ENCODE measurements at places on chromosomes 11 and 22.
A peak's percentile ranks its signal among the peaks of the same experiment; 100 is the strongest.

DNA sequence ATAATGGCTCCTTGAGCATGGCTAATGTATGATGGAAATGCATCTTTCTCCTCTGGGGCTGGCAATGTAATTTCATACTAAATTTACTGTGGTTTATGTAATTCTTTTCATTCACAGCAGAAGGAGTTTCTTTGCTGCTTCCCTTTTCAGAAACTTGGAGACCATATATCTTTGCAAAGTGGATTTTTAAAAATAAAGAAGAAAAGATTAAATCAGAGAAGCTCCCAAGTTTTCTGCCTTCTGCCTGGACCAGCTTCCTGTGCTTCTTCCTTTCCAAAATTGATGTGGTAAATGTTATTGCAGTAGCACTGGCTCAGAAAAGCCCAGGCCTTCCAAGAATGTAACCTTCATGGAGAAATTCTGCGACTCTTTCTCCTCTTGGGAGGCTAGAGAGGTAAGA, 300.1 kb upstream of the NCAM1 start:
- no peak for DNase-seq

GRCh38 chr11:74771139-74771538, 22.5 kb downstream of the RNF169 start:
- no peak for DNase-seq

DNA sequence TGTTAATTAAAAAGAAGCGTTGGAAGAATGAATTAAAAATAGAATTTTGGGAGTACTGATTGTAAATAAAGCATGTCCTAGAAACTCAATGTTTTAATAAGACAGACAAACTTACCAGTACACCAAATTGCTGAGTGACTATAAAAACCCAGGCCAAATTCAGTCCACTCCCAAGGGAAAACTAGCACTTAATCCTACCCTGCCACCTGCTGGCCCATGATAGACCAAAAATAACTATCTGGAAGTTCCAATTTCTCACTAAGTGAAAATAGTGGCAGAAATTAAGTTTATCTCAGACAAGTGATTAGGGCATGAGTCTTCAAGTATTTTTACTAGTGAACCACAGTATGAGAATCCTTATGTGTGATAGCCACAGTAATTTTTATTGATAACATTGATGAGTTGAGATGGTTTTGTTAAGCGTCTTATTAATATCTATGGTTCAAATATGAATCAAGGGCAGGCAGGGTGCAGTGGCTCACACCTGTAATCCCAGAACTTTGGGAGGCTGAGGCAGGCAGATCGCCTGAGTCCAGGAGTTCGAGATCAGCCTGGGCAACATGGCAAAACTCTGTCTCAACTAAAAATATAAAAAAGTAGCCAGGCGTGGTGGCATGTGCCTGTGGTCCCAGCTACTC, 9.8 kb upstream of the DDX10 start:
- DNase-seq = peak; percentile 55

GRCh38 chr11:134764367-134764766, 352.3 kb upstream of the B3GAT1 start:
- no peak for DNase-seq

- peak; percentile 78 for DNase-seq
Observed at GRCh38 chr11:126345759-126346585, 9.5 kb upstream of the ST3GAL4 start.

Measured in BE2C (cell line).